AG09309 (cell line): ENCODE measurements at places on chromosomes 2 and 18.
A peak's percentile ranks its signal among the peaks of the same experiment; 100 is the strongest.

- DNase-seq, result no peak
Measured at GRCh38 chr18:10893196-10893595, 256.2 kb downstream of the PIEZO2 start.

GRCh38 chr18:54267701-54268100, 1.6 kb upstream of the POLI start:
- no peak for DNase-seq

DNA sequence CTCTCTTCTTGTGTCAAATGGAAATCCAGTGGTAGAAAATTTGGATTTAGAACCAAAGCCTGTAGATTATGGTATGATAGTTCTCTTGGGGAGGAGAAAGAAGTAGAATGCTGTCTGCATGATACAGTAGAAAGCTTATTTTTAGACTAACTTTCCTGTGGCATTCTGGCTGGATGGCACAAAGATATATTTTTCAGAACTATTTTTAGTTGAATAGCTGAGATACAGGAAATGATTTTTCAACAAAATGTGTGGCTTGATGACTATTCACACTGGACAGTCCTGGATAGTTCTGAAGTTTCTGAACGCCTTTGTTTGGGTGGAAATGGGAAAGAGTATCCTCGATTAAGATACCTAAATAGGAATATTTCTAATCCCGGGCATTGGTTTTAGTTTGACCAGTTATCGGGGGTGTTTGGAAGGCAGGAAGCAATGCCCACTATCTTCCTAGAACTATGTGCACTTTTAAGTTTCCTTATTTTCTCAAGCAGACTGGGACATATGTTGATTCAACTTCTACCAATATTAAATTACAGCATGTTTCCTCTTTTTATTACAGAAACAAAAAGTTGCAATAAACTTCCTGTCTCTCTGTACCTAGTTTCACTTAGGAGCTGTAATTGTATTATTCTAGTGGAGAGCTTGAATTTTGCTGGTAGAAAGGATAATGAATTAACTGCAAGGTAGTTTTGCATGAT, 32.1 kb downstream of the GDF7 start:
- no peak for DNase-seq

- DNase-seq, result no peak
Measured at GRCh38 chr2:99152199-99152895, 2.4 kb downstream of the TSGA10 start.

DNA sequence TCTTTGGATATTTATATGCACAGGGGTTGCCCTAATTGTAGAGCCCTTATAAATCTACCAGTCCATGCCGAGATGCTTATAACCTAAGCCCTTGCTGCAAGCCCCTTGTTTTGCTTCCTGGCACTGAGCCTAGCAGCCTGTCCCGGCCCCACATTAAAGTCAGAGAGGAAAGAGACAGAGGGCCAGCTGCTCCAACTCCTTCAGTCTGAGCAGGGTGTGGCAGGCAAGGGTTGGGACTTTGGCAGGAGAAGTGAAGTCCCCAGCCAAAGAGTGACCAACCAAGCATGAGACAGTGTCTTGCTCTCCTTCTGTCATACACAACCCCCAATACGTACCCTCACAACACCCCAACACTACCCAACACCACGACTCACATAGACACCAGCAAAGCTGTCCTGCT, 54.7 kb upstream of the FZD7 start:
- DNase-seq, result no peak

DNA sequence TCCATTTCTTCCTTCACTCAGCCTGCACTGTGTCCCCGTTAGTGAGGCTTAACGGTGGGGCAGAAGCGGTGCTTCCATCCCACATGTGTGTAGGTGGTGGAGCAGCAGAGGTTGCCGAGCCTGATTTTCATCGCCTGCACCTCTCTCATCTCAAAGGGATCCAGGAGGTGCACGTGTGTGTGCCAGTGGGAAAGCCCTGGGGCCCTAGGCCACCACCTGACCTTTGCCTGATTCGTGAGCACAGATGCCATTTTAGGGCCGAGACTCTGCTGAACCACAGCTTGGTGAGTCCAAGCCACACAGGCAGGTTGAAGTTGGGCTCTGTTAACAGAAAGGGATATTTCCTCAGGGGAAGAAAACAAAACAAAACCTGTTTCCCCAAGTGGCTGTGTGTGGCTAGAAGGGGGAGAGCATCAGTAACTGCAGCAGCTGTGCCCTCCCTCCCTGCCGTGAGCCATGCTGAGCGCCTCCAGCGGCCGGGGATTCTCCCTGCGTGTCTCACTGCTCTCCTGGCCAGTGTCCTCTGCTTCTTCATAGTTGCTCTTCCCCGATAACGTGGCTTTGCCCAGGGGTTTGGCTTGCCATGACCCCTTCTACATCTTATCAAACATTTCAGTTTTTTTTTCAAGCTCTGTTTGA, 81.5 kb downstream of the MAPRE2 start:
- DNase-seq, result no peak

DNA sequence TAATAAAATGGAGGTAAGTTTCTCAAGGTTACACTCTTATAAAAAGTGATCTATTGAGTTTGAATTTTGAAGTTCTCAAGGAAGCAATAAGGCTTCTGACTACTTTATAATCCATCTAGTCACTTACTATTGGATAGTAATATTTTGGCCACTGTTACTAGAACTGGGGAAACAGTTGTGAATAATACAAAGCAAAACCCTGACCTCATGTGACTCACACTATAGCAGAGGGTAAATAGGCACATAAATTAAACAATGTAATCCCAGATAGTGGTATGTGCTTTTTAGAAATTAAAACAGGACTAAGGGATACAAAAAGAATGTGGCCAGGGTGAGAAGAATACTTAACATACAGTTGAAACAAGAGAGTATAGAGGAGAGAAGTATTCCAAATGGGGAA, 78.6 kb downstream of the CALCRL start:
- no peak for DNase-seq

GRCh38 chr2:130766037-130766436, 10.7 kb downstream of the AMER3 start:
- DNase-seq, result no peak

- DNase-seq, result no peak
Measured at GRCh38 chr2:57674025-57674424, 372.6 kb upstream of the VRK2 start.

GRCh38 chr2:228646061-228646460, 464.6 kb upstream of the SPHKAP start:
- DNase-seq, result no peak

- peak; percentile 37 for DNase-seq
Measured at GRCh38 chr18:76620321-76621170, 125.5 kb upstream of the ZNF516 start.

GRCh38 chr2:226540204-226540994, 259.2 kb downstream of the IRS1 start:
- no peak for DNase-seq

- DNase-seq, result no peak
Measured at GRCh38 chr2:33726415-33726814, 127.3 kb upstream of the FAM98A start.

DNA sequence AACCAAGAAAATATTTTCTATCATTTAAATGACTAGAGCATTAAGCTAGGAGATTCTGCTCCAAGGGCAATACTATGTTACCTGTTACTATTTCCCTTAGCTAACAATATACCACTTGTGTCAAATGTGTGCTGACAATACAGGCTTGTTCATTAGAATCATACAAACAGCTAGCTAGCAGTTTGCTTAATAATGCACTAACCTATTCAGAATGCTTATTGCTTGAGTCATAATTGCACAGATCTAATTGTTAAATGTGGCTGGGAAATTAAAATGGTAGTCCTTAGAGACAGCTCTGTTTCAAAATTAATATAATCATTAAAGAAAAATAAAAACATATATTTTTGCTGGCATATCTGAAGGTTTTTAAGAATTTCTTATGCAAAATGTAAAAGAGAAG, 344.2 kb downstream of the ERBB4 start:
- DNase-seq, result no peak

DNA sequence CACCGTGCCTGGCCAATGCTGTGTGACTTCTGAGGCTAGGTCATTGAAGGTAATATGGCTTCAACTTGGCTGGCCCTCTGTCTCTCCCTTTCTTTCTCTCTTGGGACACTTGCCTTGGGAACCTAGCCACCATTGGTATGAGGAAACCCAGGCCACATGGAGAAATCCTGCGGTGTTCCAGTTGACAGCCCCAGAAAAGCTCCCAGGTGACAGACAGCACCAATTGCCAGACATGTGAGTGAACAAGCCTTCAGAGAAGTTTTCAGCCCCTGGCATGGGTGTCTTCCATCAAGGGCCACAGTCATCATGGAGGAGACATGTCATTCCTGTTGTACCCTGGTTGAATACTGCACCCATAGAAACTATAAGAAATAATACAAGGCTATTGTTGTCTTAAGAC, 186.6 kb downstream of the RAB3GAP1 start:
- DNase-seq, result no peak

DNA sequence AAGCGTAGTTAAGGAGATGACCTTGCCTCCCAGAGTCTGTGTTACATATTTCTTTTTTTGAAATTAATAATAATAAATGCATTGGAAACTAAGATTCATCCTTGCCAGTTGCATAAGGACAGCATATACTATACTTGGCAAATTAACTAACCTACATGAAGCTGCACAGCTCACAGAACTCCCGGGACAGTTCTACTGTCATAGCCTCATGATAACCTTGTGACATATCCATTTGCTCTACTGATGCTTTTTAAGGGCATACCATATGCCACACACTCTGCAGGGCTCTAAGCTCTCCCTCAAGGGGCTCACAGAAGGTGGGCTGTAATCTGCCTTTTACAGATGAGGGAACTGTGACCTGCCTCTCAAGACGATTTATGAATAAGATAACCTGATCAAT, 3.8 kb downstream of the ITGB1BP1 start:
- DNase-seq, result no peak

DNA sequence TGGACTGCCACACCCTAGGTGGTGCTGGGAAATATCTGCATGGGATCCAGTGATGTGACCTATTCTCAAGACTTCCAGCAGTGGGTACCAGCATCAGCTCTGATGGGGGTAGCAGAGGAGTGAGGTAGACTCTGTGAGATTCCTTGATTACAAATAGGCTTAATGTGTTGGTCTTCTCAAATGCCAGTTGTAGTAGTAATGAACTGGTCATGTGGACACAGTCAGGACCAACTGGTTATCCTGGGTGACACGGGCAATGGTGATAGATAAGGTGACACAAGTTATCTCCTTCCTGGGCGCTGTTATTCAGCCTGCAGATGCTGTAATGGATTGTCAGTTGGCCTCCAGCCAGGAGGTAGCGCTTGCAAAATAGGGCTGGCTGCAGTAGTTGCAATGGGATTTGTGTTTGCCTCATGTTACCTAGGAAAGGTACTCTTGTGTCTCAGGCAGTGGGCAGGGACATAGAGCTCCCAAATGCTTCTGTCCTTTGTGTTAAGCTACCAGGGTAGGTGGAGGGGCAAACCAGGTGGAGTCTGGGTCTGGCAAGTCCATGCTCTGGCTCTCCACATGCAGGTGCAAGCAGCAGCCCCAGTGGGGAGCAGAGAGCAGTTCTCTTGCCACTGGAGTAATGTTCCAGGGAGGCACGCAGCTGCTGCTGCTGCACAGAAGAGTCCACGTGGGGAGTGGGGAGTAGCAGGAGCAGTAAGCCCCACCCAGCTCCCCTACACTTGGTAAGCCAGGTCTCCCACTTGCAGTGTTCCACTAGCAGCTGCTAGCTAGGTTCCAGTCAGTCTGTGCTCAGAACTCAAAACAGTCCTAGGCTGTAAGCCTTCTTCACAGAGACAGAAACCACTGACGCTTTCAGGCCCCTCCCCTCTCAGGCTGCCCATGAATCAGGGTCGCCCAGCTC, 505.4 kb upstream of the DDX18 start:
- DNase-seq, result no peak

DNA sequence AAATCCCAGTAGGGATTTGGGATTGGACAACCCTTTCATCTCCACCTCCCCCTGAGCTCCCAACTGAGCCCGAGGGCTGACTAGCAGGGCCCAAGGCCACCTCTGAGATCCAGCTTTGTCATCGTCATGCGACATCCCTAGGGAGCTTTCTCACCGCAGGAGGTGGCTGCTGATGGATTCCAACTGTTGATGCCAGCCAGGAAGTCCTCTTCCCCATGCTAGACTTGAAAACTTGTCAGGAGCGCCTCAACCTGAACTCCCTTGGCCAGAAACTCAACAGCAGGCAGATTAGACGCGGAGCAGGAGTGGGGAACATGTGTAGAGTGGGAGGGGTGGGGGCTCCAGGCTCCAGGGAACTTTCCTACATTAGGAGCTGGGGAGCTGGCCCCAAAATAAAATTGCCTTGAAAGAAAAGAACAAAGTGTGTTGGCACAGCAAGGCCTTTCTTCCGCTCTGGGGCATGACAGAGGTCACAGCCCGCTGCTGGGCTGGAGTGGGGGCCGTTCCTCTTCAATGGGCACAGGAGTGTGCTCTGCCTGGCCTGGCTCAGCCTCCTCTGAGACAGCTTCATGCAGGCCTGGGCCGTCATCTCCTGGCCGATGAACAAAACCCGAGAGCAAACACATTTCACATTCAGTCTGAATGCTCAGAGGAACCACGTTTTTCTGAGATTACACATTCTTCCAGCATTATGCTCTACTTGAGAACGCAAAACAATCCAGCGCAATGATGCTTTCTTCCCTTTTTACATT, 34.5 kb downstream of the EMILIN2 start:
- DNase-seq, result peak; percentile 74

DNA sequence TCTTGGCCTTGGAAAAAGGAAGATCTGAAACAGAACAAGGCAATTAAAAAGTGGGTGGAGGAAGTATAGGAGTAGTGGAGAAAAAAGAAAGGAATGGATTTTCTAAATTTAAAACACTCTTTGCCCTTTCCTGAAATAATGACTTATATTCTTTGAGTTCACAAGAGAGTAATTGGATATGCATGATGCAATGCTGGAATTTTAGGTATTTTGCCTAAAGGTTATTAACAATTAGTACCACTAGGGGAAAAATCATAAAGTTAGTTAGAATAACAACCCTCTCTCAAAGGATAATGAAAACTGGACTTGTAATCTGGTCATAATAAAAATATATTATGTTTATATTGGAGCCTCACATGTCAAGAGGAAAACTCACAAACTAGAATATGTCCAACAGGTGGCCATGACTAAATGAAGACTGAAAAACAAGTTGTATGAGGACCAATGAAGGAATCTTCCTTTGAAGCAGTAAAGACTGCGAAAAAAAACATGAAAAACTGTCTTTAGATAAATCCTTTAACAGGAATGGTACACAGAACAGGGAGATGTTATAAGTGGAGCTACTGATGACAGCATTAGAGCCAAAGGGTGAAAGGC, 281.8 kb downstream of the NCKAP5 start:
- DNase-seq, result peak; percentile 77

DNA sequence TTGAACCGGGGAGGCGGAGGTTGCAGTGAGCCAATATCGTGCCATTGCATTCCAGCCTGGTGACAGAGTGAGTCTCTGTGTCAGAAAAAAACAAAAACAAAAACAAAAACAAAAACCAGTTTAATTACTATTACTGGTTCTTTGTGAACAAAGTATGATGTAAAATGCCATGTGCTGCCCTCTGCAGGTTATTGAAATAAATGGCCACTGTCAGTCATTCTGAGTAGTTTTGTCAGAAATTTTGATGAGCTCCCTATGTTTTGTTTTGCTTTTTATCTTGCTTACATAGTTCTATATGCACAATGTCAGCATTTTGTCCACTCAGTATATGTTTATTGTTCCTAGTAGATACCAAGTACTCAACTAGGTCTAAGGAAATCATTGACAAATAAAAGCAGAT, 423.6 kb upstream of the CHST9 start:
- DNase-seq, result no peak
